ENCODE measurements at places on chromosomes 4 and X.

GRCh38 chr4:56619816-56620215, 61.3 kb downstream of the HOPX start:
- DNase-seq = no peak

DNA sequence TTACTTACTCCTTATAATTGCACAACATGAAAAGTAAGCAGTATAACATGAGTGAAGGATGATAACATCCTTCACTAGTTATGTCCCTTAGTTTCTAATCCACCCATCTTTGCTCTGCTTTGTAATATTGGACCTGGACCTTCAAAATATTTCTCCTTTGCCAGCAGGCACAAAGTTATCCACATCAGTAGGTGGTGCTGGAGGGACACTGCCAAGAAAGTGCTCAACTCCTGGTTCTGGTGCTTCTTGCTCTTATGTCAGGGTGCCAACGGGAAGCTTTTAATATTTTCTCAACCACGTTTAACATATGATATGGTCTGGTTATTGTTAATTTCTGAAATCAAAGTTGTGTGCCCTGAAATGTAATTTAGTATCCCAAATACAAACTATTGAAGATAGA, 49.1 kb downstream of the TMEM165 start:
- no peak for DNase-seq

- no peak for DNase-seq
Observed at GRCh38 chr4:173171098-173171497, 2.5 kb downstream of the GALNT7 start.

GRCh38 chrX:24728530-24728929, 34.8 kb downstream of the POLA1 start:
- DNase-seq = no peak

- no peak for DNase-seq
Observed at GRCh38 chrX:2974961-2975360, 31.4 kb upstream of the ARSH start.

DNA sequence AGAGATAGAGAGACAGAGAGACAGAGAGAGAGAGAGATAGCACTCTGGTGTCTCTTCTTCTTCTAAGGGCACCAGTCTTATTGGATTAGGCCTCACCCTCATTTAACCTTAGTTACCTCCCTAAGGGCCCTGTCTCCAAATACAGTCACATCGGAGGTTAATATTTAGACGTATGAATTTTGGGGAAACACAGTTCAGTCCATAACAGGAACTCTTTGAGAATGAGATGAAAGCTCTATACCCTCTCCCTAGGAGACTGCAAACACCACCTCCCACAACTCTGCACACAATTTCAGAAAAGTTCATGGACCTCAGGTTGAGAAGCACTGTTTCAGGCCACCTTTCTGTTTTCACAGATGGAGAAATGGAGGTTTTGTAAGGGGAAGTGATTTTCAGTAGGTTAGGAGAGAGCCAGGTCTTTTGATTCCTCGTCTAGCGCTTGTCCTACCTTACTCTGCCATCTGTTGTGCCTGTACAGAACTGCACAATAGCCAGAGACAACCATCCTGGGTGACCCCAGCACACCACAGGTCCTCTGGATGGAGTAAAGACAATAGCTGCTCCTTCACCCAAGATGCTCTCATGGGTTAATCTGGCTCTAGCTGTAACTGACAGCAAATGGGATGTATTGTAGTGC, 16.9 kb upstream of the LOC101059915 start:
- no peak for DNase-seq

GRCh38 chr4:8236106-8236919, 33.2 kb upstream of the HTRA3 start:
- no peak for DNase-seq

GRCh38 chrX:112840382-112841113, at the start of gene AMOT:
AMOT (minus strand) TSS chrX:112840831; CDS start chrX:112823126, 17,705 bp downstream.
- peak; percentile 37 for DNase-seq
